Glomerular endothelial cell (primary cell): ENCODE measurements at places on chromosomes 16 and 17. TPM values are rescaled to one million over a fixed set of nuclear protein-coding genes. Genes with fewer than 3 reads are reported as not detected.

The USH1G gene
- total RNA-seq: not detected in 2 replicates

The EPX gene
- not detected in 2 replicates for total RNA-seq

The METTL9 gene
- total RNA-seq: 173 and 210 TPM in 2 replicates

The HOXB6 gene
- total RNA-seq: 48.2 and 51.0 TPM in 2 replicates

The C16orf74 gene
- 20.2 and 22.8 TPM in 2 replicates for total RNA-seq

The OMG gene
- 2.4 TPM in 1 of 2 replicates, not detected in the other for total RNA-seq

The MARVELD3 gene
- total RNA-seq: 0.12 TPM in 1 of 2 replicates, not detected in the other

The ZNF624 gene
- total RNA-seq: 3.6 and 3.9 TPM in 2 replicates

The CSH2 gene
- not detected in 2 replicates for total RNA-seq

The TMC6 gene
- 40.7 and 82.6 TPM in 2 replicates for total RNA-seq

The SLC13A2 gene
- not detected in 2 replicates for total RNA-seq

The KRTAP17-1 gene
- total RNA-seq: not detected in 2 replicates

The TNFSF13 gene
- 1.5 and 6.7 TPM in 2 replicates for total RNA-seq

The PIPOX gene
- total RNA-seq: 1.5 TPM in 1 of 2 replicates, not detected in the other

The DNAH2 gene
- not detected in 2 replicates for total RNA-seq

The TBC1D3H gene
- not detected in 2 replicates for total RNA-seq

The SOX9 gene
- 6.9 TPM in 2 replicates for total RNA-seq

The KRTAP4-4 gene
- not detected in 2 replicates for total RNA-seq

The SEZ6L2 gene
- total RNA-seq: 6.9 and 9.8 TPM in 2 replicates

The CCL3 gene
- total RNA-seq: not detected in 2 replicates

The RBFOX1 gene
- not detected in 2 replicates for total RNA-seq

The CLCN7 gene
- 75.9 and 100 TPM in 2 replicates for total RNA-seq

The CRHR1 gene
- not detected in 2 replicates for total RNA-seq

The CDK5R1 gene
- 2.5 and 3.5 TPM in 2 replicates for total RNA-seq

The NOD2 gene
- total RNA-seq: 0.23 and 0.29 TPM in 2 replicates

The USP32 gene
- total RNA-seq: 40.0 and 40.6 TPM in 2 replicates

The EVI2B gene
- 1.2 and 1.6 TPM in 2 replicates for total RNA-seq

The SULT1A1 gene
- 1.6 and 2.5 TPM in 2 replicates for total RNA-seq
